ENCODE measurements at places on chromosomes 6 and 20.

DNA sequence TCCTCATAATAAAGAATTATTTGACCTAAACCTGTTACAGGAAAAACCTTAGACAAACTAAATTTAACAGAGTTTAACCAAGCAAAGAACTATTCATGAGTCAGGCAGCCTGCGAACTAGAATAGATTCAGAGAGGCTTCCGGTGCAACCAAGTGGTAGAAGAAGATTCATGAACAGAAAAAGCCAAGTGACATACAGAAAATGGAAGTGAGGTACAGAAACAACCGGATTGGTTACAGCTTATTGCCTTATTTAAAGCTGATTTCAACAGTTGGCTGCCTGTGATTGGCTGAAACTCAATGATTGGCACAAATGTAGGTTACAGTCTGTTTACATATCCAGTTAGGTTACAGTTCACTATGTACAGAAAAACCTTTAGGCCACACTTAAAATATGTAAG lies 10.1 kb downstream of the PPP1R3G start:
- DNase-seq = no peak

DNA sequence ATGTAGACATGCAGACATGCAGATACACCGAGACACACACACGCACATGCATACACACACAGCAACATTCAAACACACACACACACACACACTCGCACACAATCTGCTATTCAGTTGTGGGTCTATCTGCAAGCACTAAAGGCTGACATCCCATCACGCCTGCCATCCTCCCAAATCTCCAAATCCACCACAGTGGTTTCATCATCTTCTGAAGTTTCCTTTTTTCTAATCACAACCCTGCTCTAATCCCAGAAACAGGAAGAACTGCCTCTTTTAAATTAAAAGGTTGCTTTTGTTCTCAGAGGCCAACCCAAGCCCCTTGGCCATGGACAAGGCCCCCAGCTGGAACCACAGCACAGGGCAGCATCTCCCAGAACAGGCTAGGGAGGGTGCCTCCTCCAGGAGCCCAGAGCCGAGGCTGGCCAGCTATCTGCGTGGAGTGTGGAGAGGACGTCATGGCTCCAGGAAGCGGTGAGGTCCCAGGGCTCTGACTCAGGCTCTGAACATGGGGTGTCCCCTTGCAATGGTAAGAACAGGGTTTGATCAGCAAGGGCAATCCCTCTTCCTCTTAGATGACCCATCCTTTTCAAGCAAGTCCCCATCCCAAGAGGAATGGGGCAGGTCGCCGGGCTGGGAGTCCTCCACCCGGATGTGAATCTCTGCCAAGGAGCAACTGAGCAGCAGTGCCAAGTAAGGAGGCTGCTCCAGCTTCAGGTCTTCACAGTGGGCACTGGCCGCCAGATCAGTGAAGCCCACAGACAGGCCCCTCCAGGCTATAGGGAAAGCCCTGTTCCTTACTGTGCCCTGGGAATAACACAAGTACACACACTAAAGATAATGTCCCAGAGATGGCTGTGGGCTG lies 14.7 kb downstream of the FOXF2 start:
- no peak for DNase-seq

DNA sequence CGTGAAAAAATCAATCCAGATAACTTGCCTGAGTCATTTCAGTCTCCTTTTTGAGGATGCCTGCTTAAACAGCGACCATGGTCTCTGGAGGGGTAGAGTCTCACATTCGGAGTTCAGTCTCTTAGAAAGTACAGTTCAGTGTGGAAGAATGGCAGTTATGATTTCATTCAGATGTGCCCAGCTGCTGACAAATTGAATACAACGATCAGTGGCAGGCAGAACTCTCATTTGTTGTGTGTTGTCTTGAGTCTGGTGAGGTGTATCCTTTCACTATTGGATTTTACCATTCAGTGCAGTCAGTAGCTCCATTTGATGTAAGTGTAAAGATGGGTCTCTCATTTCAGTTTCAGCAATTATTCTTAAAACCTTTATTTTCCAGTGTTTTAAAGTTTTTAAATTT lies 639 bp upstream of the TULP4 start:
- no peak for DNase-seq

DNA sequence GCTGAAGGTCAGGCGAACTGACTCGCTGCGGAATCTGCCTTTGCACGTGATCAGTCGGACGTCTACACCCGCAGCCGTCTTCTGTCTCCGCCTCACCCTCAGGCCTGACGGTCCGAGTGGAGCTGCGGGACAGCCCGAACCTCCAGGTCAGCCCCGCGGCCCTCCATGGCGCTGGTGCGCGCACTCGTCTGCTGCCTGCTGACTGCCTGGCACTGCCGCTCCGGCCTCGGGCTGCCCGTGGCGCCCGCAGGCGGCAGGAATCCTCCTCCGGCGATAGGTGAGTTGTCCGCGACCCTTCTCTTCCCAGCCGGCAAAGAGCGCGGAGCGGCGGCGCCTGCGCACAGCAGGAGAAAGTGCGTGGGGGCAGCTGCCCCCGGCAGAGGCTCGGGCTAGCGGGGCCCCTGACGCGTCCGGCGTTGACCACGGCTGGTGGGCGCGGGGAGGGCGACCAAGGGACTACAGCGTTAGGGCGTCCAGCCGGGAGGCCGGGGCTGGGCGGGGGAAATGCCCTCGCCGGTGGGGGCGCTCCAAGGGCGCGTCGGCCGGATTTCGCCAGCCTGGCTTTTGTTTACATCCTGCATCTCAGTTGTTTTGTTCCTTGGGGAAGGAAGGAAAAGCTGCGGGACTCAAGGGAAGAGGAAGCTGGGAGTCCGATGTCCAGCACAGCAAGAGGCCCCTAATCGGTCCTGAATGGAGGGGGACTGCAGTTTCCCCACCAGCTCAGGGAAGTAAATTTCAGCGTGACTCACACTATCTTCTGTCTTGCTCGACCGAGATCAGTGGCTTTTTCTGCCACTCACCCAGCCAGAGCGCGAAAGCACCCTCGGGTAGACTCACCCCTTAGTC lies at the start of gene SMPDL3A:
Gene SMPDL3A, plus strand, starts transcription at position 77 of the 846 bp plus-strand sequence. Its CDS starts 89 bp downstream, at position 166.
- DNase-seq = no peak

All from stimulated activated CD8-positive, alpha-beta memory T cell treated with anti-CD3 and anti-CD28 coated beads, Interleukin-2, amount 100 ng/mL, for 1 hour (primary cell).